ENCODE measurements at places on chromosomes 2 and 18. TPM values are rescaled to one million over a fixed set of nuclear protein-coding genes. Genes with fewer than 3 reads are reported as not detected.

Gene CFC1
- total RNA-seq: not detected

Gene ORC4
- total RNA-seq: 38.9 TPM

Gene CCDC74B
- total RNA-seq: 7.5 TPM

Gene NMS
- total RNA-seq: not detected

Gene CIB4
- total RNA-seq: 0.28 TPM

Data from A549 treated with RU486 at 1 μM for 4 hours (cell line).